Stromal cell of bone marrow (primary cell): ENCODE measurements at places on chromosomes 2 and 18.

DNA sequence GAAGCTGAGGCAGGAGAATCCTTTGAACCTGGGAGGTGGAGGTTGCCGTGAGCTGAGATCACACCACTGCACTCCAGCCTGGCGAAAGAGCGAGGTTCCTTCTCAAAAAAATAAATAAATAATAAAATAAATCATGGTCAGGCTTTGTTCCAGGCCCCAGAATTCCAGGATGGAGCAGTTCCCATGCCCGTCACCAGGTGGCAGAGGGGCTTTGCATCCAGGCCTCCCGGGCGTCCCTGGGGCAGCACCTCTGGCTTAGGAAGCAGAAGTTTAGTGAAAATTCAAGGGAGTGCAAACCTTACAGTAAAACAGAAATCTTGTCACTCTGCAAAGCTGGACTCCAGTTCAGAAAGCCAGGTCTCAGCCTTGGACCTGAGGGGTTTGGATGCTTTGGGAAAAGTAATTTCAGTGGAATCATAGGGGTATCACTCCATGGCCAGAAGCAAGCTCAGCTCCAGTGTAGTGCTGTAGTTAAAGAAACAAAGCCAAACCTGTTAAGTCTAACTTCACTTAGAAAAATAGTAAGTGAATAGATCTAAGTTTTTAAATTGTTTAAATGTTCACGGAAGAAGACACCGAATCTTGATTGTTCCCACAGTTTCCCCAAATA, 512.7 kb downstream of the CMPK2 start:
- peak; percentile 23 for DNase-seq

DNA sequence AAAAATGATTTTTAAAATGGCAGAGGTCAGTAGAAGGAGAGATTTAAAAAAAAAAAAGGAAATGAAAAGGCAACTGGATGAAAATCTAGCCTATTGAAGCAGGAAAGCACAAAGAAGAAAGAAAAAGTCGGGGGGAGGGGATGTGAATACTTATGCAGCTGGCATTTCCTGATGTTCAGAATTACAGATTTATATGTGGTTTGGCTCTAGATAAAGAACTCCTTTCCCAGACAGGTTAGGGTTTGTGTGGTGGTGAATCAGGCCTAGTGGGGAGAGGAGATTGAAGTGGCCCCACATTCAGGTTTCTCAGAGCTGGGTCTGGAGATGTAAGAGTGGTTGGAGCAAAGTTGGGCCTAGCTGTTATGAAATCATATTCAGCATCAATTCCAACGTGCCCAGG, 394.4 kb downstream of the FIGN start:
- DNase-seq = no peak

GRCh38 chr2:228799208-228799588, 471.9 kb downstream of the PID1 start:
- DNase-seq = no peak

DNA sequence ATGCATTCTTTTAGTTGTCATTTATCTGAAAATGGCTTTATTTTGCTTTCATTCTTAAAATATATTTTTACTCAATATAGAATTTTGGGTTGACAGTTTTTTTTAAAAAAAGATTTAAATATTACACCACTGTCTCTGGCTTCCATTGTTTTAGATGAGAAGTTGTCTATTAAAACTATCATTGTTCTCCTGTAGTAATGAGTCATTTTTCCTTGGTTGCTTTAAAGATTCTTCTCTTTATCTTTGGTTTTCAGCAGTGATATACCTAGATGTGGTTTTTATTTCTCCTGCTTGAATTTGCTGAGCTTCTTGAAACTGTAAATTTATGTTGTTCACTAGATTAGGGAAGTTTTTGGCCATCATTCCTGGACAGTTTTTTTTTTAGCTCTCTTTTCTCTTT, 26.7 kb upstream of the DLX2 start:
- DNase-seq = no peak

GRCh38 chr2:18787726-18788125, 198.4 kb upstream of the NT5C1B start:
- no peak for DNase-seq

DNA sequence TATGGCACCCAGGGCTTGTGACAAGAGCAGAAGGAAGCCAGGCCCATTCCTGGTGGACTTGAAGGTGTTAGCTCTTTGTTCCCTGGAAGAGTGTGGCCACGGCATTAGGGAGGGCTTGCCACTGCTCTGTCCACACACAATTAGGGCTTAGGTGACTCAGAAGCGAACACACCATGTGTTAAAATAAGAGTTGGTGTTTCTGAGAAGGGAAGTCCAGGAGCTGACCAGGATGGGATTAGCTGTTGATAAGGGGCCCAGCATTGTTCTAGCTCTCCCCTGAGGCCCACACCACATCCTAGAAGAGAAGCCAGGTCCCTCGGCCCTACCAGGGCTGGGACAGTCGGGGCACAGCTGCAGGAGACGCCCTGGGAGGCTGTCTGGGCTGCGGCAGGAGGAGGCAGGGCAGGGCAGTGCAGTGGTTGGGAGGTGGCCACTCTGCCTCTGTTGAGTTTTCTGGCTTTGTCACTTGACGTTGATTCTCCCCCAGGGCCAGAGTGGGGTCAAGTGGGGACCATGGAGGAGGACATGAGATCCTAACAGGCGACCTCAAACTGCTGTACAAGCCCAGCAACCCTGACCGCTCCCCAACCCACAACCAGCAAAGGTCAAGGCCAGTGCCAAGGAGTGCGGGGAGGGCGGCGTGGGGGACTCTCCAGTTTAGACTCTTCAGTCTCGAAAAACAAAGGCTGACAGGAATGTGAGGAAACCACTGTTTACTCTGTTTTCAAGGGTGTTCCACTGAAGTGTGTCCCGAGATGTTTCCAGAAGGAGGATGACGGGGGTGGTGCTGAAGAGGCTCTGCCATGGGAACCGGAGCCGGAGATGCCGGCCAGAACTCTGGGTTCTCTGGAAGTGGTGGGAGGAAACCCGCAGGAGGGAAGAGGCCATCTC, 16.8 kb downstream of the GNLY start:
- no peak for DNase-seq

- peak; percentile 89 for DNase-seq
Measured at GRCh38 chr2:14428056-14428455, 204.5 kb upstream of the LRATD1 start.

- DNase-seq = no peak
Measured at GRCh38 chr2:4221845-4222244, 518.5 kb downstream of the DCDC2C start.

DNA sequence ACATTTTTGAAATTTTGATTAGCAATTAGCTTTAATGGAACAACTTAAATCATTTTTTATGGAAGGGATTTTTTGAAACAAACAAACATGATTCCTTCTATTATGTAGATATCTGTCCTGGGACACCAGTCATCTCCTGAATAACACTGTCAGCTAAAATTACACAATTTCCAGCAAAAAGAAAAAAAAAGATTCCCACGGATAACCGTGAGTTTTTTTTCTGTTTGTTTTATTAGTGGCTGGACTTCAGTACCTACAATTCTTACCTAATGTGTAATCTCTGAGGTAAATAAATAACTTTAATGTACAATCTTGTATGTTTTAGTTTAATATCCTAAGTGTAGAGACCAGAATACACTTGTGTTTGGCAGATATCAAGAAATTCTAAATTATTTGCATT, 126.6 kb upstream of the KYNU start:
- no peak for DNase-seq

GRCh38 chr18:31716362-31716761, 32.0 kb upstream of the B4GALT6 start:
- DNase-seq = no peak

GRCh38 chr18:12327510-12328178, 19.6 kb downstream of the TUBB6 start:
- peak; percentile 65 for DNase-seq

DNA sequence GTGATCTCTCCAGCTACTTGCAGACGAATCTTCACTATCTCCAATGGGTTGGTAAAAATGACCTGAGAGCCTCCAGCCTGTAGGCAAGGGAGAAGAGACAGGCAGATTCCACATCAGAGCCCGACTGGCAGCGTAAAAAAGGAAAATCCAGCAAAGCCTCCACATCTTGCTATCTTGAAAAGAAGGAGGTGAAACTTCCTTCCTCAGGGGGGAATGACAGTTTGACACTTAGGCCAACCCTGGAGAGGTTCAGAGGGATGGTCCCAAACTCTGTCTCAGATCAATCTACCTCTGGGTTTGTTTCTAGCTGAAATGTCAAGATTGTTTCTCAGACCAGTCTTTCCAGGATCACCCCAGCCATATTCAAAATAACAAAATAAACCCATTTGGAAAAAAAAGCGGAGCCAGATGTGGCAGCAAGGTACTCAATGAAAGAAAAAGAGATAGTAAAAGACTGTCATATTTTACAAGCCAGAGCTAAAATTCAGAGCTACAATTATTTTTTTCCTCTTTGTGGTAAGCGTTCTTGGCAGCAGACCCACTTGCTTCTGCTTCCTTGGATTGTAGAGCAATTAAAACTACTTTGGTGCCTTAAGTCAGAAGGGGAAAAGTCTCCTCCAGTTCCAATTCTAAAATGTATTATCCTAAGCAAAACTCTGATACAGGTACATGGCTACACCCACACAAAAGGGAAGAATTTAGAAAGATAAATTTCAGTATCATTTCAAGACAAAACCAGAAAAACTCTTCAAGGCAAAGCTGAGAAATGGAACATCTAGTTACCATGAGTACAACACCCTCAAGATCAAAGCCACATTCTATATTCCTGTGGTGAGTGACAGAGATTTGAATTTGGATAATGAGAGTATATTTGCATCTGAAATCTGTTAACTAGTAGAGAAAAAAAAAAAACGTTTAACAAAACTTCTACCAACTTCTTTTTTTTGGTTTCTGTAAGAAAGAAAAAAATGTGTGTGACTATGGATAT, 100.1 kb downstream of the SLC25A12 start:
- peak; percentile 34 for DNase-seq

GRCh38 chr2:187566266-187566665, 12.0 kb upstream of the TFPI start:
- no peak for DNase-seq

- DNase-seq = peak; percentile 74
Measured at GRCh38 chr18:67766930-67767329, 250.4 kb upstream of the DSEL start.

GRCh38 chr2:187013058-187013457, 164.1 kb upstream of the ZSWIM2 start:
- no peak for DNase-seq

GRCh38 chr2:113081488-113082210, 13.9 kb downstream of the IL1F10 start:
- DNase-seq = no peak

DNA sequence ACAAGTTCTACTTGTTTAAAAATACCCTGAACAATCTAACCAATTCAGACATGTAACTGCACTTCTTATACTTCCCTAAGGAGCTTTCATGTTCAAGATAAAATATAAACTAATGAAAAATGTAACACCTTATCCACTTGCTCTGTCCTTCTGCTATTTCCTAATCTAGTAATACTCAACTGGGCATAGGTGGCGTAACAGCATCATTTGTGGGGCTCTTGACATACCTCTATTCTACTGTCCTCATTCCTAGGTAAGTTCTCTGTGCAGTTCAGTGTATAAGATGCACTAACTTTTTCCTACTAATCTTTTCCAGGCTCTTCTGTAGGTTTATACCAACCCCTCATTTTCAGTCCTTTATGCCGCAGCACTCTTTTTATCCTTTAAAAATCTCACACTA, 36.7 kb downstream of the PRKD3 start:
- no peak for DNase-seq

DNA sequence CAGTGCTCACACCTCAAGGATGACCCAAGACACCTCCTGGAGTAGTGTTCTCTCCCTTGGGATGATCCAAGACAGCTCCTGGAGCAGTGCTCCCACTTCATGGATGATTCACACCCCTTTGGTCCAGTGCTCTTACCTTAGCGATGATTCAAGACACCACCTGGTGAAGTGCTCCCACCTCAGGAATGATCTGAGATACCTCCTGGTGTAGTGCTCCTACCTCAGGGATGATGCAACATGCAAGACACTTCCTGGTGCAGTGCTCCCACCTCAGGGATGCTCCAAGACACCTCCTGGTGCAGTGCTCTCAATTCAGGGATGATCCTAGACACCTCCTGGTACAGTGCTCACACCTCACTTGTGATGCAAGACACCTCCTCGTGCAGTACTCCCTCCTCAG, 123.1 kb downstream of the ASB1 start:
- no peak for DNase-seq

DNA sequence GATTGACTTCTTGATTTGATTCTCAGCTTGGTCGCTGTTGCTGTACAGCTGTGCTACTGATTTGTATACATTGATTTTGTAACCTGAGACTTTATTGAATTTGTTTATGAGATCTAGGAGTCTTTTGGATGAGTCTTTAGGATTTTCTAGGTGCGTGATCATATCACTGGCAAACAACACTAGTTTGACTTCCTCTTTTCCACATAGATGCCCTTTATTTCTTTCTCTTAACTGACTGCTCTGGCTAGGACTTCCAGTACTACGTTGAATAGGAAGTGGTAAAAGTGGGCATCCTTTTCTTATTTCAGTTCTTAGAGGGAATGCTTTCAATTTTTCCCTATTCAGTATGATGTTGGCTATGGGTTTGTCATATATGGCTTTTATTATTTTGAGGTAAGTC, 101.3 kb downstream of the OSBPL1A start:
- no peak for DNase-seq

GRCh38 chr2:233402789-233403188, 48.5 kb downstream of the DGKD start:
- DNase-seq = no peak

GRCh38 chr2:118841828-118842461, 5.5 kb downstream of the EN1 start:
- DNase-seq = no peak

- peak; percentile 39 for DNase-seq
Measured at GRCh38 chr2:99425022-99425421, 64.8 kb downstream of the REV1 start.

DNA sequence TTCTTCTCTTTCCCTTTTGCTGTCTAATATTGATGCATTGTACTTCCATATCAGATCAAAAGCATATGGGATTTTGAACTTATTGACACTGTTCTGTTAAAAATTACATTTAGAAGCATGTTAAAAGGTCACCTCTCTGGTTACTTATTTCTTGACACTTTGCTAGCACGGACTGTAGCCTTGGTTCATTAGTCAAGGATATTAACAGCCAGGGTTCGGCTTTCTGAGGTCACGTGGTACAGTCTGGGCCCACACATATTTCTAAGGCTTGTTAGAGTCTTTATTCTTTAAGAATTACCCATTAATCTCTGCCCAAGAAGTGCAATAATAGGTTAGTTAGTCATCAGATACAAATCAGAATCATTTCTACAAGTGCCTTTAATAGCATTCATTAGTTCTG, 1035.8 kb upstream of the FANCL start:
- DNase-seq = no peak

DNA sequence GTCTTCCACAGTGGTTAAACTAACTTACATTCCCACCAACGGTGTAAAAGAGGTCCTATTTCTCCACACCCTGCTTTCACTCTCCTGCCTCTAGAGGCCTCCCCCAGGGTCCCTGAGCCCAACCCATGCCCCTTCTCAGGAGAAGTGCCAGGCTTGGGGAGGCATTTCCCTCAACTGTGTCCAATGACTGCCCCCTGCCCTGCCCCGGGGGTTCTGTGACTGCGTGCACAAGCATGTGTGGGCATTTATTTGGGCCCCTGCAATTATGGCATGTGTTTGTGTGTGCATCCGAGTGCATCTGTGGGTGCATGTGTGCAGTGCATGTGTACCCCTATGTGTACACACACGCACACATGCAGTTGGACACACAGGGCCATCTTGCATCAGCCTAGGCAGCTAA, 57.3 kb downstream of the INHBB start:
- no peak for DNase-seq
